ENCODE measurements at places on chromosomes 6 and 20.
A peak's percentile ranks its signal among the peaks of the same experiment; 100 is the strongest.

GRCh38 chr20:34746674-34747073 is 42.5 kb downstream of the TP53INP2 start:
- no peak for DNase-seq

GRCh38 chr6:11309947-11310665 is 77.6 kb upstream of the NEDD9 start:
- no peak for DNase-seq

- DNase-seq = no peak
Observed at GRCh38 chr20:57818418-57819181, 108.8 kb upstream of the PMEPA1 start.

DNA sequence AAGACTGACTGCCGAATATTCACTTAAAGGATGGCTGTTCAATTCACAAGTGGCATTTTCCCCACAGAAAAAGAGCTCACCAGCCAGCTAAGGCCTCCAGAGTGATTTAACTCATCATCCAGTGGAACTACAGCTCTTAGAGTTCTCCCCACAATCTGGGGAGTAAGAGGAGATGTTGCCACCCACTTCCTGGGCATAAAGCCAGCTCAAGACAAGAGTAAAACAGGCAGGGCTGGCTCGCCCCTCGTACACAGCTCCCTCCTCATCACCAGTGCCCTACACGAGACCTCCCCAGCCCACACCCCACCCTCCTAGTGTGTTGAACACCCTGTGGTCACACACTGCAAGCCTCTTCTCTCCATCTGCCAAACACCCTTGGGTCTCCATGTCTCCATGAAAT is 47.2 kb upstream of the IPCEF1 start:
- no peak for DNase-seq

GRCh38 chr20:23488996-23489395 is 1.9 kb upstream of the CST8 start:
- DNase-seq = no peak

DNA sequence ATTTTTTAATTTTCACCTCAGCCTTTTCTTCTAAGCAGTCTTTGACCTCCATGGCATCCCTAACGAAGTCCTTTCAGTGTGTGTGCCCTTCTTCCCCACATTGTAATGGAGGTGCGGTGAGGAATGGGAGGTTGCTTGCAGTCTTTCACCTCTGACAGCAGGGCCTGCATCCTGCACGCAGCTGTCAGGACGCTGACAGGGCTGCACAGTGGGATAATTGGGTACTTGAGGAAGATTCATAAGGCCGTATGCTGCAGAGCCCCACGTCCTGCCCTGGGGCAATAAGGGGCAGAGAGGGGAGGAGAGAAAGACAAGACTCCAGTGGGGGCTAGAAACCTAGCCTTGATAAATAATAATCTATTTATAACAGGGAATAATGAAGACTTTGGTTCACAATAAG is 184.7 kb downstream of the SAMD5 start:
- DNase-seq = no peak

DNA sequence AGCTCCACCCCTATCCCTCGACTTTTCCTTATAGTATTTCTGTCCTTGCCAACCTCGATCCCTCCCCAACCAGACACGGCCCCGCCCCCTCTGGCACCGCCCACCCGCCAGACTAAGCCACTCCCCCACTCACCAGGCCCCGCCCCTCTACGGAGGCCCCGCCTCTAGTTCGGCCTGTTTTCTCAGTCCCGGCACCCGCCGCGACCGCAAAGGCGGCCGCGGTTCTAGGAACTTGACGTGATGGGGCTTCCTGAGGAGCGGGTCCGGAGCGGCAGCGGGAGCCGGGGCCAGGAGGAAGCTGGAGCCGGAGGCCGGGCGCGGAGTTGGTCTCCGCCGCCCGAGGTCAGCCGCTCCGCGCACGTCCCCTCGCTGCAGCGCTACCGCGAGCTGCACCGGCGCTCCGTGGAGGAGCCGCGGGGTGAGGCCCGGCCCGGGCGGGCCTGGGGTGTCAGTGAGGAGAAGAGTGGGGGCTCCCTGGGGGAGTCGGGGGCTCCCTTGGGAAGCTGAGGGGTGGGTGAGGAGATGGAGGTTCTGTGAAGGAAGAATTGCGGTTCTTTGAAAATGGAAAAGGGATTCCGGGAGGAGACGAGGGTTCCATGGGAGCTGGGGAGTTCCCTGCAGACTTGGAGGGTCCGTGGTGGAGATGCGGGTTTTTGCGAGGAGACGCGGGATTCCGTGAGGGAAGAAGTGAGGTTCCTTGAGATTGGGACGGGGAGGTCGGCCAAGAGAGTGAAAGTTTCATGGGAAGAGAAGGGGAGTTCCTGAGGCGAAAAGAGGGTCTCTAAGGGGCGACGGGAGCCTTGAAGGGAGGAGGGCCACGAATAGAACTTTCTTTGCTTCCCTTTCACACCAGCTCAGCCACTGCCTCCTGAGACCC is at the start of gene ACSS2:
Gene ACSS2, plus strand, starts transcription at position 207 of the 877 bp plus-strand sequence. Its CDS starts 34 bp downstream, at position 241.
- DNase-seq = no peak

DNA sequence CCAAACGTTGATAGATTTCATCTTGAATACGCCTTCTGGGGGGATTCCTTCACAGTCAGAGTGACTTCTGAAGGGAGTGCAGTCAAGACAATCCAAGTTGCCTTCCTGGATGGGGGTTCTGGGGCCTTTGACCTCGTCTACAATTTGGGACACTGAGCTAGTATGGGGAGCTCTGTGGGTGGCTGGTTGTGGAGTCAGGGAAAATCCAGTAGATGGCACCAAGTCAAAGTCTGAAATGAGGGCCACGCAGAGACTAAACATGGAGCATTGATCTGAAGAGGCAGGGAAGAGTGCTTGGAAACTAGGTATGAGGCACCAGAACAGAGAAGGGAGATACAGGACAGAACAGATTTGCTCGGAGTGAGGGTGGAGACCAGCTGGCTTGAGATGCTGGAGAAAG is 43.6 kb upstream of the CCN6 start:
- no peak for DNase-seq

GRCh38 chr6:108027056-108027455 is 47.5 kb downstream of the OSTM1 start:
- DNase-seq = no peak

DNA sequence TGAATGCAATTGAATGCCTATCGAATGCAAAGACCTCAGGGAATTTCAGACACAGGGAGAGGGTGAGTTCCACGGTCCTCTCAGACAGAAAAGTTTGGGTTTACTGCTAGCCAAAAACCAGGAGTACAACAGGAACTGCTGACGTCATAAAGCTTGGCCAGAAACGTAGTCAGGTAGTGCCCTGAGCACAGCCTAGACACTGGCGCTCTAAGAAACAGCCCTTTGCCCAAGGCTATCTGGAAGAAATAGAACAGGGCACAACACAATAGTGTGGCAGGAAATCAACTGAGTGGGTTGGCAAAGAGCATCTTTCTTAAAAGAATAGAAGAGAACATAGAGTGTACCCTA is 58.0 kb downstream of the GFOD1 start:
- DNase-seq = no peak

DNA sequence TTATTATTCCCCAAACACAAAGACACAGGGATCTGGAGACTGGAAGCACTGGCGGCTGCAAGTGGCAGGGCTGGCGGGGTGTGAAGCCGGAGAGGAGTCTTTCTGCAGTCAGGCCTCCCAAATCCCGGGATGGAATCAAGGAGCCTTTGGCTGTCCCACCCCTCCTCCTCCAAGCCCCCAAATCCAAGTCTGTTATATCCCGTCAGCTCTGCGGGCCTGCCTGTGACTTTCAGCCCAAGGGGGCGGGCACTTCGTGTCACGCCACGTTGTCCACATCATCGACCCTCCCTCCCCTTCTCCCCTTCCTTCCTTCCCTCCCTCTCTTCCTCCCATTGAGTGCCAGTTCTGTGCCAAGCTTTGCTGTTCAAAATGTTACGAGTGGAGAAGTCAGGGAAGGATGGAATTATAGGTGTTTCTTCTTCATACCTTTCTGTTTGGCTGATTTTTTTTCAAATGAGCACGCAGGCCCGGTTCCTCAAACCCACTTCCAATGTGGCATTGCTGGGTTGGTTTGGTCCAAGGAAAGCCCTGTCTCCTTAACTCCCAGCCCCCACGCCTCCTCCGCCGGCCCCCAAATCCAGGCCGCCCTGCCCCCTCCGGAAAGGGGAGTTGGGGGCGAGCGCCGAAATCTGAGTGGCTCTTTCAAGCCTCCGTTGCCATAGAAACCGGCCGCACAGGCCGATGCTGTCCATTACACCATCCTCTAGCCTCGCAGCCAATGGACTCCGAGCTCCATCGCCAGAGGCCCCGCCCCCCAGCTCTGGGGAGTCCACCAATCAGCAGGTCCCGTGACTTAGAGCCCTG is 12.7 kb downstream of the ZCCHC3 start:
- peak; percentile 97 for DNase-seq

DNA sequence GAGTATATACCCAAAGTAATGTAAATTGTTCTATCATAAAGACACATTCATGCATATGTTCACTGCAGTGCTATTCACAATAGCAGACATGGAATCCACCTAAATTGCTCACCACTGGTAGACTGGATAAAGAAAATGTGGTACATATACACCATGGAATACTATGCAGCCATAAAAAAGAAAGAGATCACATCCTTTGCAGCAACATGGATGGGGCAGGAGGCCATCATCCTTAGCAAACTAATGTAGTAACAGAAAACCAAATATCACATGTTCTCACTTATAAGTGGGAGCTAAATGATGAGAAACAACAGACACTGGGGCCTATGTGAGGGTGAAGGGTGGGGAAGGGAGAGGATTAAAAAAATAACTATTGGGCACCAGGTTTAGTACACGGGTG is 11.5 kb upstream of the TMEM200A start:
- no peak for DNase-seq

- no peak for DNase-seq
Observed at GRCh38 chr6:12314751-12315150, 24.6 kb downstream of the EDN1 start.

DNA sequence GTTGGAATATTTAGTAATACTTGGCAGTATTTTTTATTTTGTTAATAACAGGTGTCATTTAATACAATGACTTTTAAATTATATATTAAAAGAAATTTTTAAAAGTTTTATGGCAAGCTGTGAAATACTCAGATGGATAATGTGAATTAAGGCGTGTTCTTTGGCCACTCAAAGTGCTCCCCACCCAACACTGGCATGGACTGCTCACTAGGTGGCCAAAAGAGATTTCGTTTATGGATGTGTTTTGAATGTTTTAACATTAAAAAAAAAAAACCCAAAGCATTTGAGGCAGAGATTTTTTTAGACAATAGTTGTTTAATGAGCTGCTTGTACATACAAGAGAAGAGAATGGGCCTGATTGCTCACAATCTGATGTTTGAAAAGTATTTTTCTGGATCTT is 86.5 kb downstream of the QKI start:
- DNase-seq = no peak

DNA sequence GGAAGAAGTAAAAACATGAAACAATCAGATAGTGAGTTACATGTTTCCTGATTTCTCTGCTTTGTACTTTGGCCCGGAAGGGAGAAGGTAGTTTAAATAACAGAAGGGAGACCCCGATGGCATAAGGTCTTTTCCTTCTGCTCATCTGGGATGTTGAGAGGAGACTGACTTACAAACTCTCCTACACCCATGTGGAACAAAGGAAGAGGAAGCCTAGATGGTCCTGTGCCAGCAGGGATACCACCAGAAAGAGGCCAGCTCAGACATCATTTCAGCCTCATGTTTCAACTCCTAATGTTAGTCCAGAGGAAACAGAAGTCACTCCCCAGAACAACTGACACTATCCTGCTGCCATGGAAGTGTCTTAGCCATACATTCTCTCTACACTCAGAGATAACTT is 250.7 kb upstream of the NOX3 start:
- no peak for DNase-seq

- DNase-seq = no peak
Observed at GRCh38 chr20:2305029-2305428, 9.2 kb downstream of the TGM3 start.

- no peak for DNase-seq
Observed at GRCh38 chr20:21075471-21075870, 30.7 kb downstream of the LINC00237 start.

DNA sequence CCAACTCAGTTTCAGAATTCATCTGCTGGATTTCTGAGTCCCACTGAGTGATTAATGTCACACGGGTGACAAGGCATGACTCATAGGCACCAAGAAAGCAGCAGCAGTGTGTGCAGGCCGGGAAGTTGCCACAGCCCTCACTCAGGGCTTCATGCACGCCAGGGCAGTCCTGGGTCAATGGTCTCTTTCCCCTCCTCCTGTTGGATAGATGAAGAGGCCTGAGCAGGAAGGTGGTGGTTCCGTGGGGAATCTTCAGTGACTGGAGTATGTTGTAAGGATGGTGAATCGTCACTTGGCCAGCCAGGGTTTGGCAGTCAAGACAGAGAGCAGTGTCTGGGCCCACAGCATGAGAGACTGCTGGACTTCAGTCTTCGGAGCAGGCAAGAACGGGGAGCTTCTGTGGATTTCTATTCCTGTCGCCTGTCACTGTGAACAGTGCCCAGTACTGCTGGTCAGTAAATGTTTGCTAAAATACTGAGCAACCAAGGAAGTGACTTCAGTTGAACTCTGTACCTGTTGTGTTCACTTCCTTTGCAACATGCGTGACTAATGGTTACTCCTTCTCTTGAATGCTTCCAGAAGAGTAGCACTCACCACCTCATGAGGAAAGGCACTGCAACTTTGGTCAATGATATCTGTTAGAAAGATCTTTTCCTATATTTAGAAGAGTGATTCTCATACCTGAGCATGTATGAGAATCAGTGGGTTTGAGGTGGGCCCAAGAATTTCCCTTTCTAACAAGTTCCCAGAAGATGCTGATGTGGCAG is 62.0 kb upstream of the CD93 start:
- peak; percentile 28 for DNase-seq

DNA sequence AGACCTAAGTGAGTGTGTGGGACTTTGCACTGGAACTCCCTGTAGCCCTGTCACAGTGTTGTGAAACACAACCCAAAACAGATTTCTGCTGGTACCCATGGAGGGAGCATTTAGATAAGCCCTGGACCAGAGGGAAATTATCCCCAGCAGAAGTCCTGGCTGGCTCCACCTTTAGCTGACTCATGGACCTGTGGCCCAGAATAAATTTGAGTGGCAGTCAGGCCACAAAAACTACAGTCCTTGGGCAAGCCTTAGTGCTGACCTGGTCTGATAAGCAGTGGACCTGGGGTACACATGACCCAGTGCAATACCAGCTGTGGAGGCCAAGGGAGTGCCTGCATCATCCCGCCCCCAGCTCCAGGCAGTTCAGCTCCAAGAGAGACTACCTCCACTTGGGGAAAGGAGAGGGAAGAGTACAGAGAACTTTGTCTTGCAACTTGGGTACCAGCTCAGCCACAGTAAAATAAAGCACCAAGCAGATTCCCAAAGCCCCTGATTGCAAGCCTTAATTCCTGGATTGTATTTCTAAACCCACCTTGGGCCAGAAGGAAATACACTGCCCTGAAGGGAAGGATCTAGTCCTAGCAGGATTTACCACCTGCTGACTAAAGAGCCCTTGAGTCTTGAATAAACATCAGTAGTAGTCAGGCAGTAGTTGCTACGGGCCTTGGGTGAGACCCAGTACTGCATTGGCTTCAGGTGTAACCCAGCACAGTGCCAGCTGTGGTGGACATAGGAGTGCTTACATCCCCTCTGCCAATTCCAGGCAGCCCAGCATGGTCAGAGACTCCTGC is 140.4 kb upstream of the COL21A1 start:
- no peak for DNase-seq
